ENCODE measurements at places on chromosomes 11 and 22.

DNA sequence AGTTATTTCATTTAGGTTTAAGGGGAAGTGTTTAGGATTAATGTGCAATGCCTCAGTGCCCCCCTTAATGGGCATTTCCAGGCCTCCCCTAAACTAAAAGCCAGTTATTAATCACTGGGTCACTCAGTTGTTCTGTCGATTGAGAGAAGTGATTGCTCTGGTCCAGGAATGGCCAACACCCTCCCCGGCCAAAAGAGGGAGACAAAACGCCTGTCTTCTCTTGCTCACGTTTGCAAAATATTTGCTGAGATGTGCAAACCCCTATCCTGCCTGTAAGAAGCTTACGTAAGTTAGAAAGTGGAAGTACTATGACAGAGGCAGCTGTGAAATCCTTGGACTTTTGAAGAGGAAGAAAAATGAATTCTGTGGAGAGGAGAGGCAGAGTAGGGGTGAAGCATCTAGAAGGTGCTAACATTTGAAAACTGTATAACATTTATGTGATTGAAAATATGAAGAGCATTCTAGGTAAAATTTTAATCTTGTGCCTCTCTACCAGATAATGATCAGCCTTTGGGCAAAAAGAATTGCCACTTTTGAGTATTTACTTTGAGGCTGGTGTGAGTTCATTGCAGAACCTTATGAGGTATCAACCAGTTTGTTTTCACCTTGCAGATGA lies 37.7 kb downstream of the NTM start:
- DNase-seq = no peak

DNA sequence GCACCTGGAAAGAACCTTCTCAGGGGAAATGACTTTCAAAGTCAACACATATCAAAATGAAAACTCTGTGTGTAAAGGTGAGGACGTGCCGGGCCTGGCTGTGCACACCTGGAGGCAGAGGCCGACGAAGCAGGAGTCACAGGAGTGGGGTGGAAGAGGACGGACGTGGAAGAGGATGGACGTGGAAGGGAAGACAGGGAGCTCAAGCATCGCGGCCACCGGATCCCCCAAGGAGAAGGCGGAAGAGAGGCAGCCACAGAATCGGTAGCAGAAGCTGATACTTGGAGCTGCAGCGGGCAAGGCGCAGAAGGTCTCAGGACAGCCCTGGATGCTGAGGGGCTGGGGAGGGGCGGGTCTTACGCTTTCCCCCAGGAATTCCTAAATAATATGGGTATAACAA lies 519.8 kb downstream of the BRD1 start:
- no peak for DNase-seq

DNA sequence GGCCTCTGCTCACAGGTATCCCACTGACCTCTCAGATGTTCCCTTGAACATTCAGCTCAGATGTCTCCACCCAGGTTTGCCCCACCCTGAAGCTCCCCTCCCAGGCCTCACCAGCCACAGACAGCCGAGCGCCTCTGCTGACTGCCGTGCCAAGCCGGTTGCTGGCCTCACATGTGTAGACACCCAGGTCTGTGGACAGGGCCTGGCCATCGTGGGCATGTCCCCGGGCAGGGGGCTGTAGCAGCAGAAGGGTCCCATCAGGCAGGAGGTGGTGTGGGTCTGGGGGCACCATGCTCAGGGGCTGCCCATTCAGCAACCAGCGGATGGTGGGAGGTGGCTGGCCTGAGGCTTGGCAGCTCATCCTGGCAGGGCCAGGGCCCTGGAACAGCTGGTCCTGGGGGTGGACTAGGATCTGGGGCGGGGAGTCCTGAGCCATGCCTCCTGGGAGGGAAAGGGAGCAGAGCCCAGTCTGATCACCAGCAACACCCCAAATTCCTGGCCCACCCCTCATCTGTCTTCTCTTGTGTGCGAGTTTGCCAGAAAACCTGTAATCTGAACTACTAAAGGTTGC lies 759 bp downstream of the ROBO4 start:
- no peak for DNase-seq

GRCh38 chr11:78432058-78432515 lies 14.5 kb upstream of the GAB2 start:
- DNase-seq = no peak

DNA sequence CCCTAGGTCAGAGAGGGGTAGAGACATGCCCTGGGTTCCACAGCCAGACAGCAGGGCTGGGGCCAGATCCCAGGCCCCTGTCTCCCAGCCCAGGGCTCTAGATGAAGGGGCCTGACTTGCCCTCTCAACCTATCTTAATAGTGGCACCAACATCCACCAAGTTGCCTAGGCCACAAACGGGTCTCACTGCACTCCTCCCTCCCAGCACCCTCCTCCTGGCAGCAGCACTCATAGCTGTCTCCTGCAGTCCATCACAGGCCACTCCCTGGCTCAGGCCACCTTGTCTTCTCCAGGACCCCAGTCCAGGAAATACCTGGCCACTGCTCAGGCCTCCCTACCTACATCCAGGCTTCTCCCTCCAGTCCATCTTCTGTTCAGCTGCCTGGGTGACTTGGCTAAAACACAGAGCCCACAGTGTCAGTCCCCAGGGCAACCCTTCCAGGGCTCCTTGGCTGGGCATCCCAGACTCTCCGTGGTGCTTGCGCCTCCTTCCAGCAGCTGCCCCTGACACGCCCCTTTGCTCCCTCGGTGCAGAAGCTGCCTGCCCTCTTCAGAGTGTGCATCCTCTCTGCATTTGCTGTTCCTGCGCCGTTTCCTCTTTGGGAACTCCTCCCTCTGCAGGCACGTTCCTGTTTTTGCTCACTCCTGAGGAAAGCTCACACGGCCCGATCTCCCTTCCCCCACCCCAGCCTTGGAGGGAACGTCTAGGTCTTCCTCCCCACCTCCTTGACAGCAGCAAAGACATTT lies 40.5 kb downstream of the LRRC32 start:
- peak; percentile 38 for DNase-seq

DNA sequence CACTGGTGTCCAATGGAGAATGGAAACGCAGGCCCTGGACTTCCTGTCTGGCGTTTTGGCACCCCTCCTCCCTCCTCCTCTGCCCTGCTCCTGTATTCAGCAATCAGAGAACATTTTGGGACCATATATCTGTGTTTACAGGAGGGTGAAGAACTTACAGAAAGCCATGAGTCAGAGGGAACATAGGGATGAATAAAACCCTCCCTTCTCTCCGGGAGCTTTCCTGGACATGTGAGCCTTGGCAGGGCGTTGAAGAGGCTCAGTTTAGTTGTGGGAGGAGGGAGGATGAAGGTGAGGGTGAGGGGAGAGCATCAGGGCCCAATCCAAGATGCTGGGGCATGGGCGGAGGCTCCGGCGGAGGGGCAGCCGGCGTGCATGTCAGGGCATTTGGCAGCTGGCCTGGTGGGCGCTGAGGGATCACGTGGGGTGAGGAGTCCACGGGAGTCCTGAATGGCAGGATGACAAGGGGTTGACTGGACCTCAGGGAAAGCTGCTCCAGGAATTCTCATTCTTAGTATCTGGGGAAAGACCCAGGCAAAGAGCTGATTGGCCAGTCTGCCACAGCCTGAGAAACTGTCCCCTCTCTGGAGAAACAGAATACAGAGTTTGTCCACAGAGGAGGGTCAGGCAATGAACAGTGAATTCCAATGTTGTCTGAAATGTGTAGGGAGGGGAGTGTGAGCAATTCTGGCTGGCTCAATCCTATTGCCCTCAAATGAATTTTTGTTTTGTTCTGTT lies 28.9 kb downstream of the MICAL2 start:
- no peak for DNase-seq

- peak; percentile 95 for DNase-seq
Measured at GRCh38 chr11:118401151-118401879, at the start of gene ATP5MG. Gene ATP5MG (plus strand): TSS chr11:118401606. CDS start chr11:118401666, 60 bp downstream.

DNA sequence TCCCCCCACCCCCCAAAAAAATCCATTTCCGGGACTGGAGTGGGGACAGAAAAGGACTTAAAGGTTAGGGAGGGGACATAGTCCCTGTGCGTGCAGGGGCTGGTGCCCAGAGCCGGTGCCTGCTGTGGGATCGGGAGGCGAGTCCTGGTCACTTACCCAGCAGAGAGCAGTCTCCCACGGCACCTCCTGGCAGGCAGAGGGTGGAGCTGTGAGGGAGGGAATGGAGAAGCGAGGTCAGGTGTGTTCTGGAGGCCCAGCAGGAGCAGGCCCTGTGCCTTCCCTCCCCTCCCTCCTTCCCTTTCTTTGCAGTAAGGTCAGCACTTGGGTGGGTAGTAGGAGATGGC lies 28.4 kb downstream of the SHANK3 start:
- no peak for DNase-seq

DNA sequence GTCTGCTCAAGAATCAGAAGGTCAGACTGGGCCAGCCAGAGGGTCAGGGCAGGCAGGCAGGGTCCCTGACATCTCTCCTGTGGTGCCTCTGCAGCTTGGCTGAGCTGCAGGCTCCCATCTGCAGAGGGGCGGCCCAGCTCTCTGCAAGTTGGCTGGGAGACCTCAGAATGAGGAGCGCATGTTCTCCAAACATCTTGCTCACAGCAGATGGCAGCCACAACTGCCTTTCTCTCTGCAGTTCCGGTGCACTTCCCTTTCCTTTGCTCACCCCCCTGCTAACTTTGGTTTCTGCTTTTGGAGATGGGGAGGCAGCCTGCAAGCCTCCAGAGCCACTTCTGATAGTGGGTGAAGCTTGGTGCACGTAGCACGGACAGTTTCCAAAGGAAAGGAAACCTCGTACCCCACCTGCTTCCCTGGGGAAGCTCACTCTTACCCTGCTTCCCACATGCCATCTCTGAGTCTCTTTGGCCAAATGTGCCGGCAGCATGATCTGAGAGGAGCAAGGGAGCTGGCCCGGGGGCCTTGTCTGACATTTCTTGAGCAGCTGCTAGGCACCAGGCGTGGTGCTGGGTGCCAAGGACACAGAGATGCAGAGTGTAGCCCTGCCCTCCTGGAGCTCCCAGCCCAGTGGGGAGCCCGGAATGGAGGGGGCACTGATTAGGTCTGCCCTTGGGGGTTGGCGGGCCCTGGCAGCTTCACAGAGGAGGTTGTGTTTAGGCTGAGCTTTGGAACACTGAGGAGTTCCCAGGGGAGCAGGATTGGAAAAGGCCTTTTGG lies 18.2 kb downstream of the DAGLA start:
- DNase-seq = no peak

GRCh38 chr11:10725114-10725906 lies 25.7 kb upstream of the CTR9 start:
- DNase-seq = peak; percentile 27

- DNase-seq = no peak
Measured at GRCh38 chr11:95734009-95734572, 55.5 kb downstream of the FAM76B start.

DNA sequence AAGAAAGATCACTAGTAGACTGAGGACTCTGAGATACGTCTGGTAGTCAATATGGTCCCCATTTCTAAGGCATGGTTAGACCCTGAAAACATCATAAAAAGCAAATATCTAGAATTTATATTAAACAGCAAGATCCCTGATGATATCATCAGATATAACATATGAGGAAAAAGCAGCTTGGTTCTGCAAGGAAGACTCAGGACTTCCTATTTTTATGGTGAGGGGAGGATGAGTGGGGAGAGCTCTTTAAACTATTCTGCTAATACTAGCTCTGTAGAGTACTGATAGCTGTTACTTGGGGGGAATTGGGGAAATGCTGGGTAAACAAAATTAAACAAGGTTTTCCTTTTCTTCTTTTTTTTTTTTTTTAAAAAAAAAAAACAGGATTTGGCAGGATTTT lies 235.8 kb downstream of the SWAP70 start:
- DNase-seq = no peak

- no peak for DNase-seq
Measured at GRCh38 chr11:109785198-109785597, 308.0 kb upstream of the ZC3H12C start.

GRCh38 chr11:34363363-34364084 lies 5.7 kb upstream of the ABTB2 start:
- no peak for DNase-seq

GRCh38 chr11:13043912-13044628 lies 35.0 kb downstream of the RASSF10 start:
- DNase-seq = no peak

GRCh38 chr22:19394274-19395050 lies 37.1 kb downstream of the HIRA start:
- DNase-seq = no peak

DNA sequence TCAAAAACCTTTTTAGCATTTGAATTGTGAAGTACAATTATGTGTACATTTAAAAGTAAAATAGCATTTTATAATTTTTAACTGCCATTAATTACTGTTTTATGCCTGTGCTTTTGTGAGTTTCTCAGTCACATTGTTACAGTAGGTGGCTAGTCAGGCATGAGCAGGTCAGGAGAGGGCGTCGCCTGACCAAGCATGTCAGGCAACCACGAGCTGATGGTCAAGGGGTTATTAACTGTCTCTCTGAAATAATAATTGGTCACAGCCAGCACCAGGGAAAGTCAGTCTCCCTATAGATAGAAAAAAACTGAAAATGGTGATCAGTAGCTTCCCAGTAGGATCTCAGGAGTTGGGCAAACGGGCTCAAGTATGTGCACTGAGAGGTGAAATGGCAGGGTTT lies 19.4 kb upstream of the CCDC81 start:
- DNase-seq = no peak

DNA sequence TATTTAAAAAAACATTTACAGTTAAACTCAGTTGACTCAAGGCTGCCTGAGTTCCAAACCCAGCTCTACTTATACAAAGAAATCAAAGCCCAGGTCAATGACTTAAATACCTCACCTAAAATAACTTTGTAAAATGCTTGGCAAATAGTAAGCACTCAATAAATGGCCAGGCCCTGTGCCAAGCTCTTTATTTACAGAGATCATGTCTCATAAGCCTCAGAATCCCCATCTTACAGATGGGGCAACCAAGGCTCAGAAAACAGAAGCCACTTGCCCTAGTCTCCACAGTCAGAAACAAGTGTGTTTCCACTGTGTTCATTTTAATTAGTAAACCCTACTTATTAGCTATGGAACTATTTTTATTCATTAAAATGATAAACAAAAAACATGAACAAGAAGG lies 30.5 kb upstream of the TTC28 start:
- no peak for DNase-seq

DNA sequence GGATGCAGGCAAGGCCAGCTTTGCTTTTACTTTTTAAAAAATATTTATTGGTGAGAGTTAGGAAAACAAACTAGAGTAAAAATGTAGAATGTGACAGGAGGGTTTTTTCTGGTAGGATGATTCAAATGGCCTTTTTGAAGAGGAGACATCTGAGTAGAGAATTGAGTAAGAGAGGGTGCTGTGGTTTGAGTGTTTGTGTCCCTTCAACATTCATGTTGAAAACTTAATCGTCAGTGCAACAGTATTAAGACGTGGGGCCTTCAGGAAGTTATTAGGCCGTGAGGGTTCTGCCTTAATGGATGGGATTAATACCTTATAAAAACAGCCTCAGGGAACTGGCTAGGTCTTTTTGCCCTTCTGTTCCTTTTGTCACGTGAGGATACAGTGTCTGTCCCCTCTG lies 288.8 kb upstream of the C11orf87 start:
- no peak for DNase-seq

Measured in CD4-positive, alpha-beta T cell treated with Interleukin-17A for 1 hour (primary cell).